Caco-2 (cell line): ENCODE measurements at places on chromosomes 6 and 20. TPM values are rescaled to one million over a fixed set of nuclear protein-coding genes. Genes with fewer than 3 reads are reported as not detected.
A peak's percentile ranks its signal among the peaks of the same experiment; 100 is the strongest.

GRCh38 chr6:166168616-166169548 lies 1.2 kb upstream of the TBXT start:
- DNase-seq, result no peak

- DNase-seq, result no peak
Observed at GRCh38 chr20:57991211-57991881, 237.1 kb downstream of the ANKRD60 start.

- no peak for DNase-seq
Observed at GRCh38 chr6:11766043-11766442, 12.6 kb downstream of the ADTRP start.

- DNase-seq, result no peak
Observed at GRCh38 chr6:125357515-125358256, 55.9 kb upstream of the HDDC2 start.

DNA sequence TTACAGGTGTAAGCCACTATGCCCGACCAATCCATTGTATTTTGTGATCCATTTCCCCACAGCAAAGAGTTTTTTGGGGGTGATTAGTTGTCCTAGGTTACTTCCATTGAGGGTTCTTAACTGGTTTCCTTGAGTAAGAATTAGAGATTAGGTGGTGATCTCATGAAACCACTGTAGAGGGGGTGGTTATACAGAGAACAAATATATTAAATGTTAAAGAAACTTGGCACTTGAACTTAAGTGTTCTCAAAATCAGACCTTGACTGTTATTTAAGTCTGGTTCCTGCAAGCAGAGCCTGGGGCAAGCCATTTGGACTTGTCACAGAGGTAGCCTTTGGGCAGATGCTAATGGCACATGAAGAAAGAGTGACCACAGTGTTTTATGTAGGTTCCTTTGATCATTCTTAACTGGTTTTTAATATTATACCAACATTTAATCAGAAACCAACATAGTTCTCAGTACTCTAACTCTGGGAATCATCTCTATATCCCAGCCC lies 288.5 kb downstream of the SOX4 start:
- DNase-seq, result no peak

DNA sequence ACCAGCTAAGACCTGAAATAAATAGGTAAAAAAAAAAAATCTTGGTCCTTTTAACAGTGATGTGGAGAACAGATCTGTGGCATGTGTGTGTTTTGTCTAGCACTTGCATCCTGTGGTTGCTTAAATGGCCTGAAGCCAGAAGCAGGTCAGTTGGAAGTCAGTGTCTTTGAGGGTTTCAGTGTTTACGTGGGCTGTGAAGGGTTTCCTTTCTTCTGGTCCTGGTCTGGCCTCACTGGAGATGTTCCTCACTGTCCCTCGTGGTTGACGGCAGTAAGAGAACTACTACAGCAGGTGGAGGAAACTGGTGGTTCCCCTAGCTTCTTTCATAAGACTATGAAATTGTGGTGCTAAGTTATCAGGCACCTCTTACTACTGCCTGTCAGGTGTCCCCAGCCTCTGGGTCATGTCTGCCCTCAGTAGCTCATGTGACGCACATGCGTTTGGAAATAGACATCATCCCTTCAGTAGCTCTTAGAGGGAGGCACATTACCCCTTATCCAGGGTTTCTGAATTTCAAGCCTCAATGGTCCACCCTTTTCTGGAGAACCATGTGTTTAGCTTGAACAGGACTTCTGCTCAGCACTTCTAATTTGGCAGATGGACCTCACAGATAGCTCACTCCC lies 59.4 kb upstream of the SCP2D1 start:
- no peak for DNase-seq

DNA sequence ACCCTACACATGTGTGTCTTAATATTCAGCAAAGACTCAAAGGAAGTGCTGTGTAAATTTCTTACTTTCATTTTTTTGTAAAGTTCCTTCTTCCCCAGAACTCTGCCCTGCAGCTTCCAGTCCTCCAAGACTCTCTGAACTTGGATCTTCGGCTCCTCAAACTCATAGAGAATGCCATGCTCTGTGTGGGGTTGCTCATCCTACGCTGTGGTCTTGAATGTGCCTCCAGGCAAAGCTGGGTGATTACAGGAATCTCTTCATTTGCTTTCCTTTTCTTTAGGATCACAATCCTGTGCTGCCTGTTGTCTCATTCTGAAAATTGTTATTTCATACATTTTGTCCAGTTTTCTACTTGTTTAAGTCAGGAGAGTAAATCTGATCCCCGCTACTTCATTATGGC lies 14.5 kb upstream of the CDC5L start:
- no peak for DNase-seq

DNA sequence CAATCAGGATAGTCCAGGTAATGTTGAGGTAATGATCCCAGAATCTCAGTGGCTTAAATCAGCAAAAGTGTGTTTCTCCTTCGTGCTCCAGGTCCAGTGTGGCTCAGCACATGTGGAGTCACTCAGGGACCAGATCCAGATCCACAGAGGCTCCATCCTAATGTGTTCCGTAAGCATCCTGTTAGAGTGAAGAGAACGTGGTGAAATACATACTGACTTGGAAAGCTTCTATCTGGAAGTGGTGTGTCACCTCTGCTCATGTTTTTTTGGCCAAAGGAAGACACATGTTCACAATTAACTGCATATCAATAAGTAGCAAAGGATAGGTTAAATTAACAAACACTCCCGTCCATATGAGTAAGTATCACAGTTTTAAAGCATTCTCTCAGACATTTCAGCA lies 26.8 kb upstream of the PREP start:
- no peak for DNase-seq

GRCh38 chr6:13766201-13766634 lies 48.1 kb downstream of the MCUR1 start:
- no peak for DNase-seq

DNA sequence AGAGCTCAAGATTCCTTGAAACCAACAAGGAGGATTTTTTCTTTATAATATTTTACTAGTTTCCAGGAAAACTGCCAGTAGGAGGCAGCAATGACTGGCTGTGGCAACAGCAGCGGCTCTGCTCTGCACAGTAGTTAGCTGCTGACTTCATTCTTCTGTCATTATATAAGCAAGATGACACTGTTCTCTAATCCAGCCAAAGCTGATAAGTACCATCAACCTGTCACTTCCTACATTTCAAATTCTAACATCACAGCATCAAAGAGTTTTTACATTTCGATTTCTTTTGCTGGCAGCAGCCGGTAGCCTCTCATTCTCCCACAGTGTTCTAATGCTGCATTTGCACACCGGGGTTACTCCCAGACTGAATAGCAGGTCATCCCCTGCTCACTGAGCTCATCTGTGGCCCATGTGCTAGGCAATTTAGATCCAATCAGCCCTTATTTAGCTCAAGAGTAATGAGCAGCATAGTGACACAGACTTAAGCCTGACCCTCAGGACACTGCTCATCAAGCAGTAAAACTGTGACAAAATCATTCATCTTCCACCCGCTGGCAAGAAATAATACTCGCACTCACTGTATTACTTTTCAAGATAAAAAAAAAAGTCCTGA lies 67.8 kb downstream of the MMS22L start:
- no peak for DNase-seq

GRCh38 chr6:144007478-144008119 lies 460 bp downstream of the PLAGL1 start:
- no peak for DNase-seq

GRCh38 chr20:10672624-10673127 lies 1.1 kb downstream of the JAG1 start:
- peak; percentile 58 for DNase-seq

DNA sequence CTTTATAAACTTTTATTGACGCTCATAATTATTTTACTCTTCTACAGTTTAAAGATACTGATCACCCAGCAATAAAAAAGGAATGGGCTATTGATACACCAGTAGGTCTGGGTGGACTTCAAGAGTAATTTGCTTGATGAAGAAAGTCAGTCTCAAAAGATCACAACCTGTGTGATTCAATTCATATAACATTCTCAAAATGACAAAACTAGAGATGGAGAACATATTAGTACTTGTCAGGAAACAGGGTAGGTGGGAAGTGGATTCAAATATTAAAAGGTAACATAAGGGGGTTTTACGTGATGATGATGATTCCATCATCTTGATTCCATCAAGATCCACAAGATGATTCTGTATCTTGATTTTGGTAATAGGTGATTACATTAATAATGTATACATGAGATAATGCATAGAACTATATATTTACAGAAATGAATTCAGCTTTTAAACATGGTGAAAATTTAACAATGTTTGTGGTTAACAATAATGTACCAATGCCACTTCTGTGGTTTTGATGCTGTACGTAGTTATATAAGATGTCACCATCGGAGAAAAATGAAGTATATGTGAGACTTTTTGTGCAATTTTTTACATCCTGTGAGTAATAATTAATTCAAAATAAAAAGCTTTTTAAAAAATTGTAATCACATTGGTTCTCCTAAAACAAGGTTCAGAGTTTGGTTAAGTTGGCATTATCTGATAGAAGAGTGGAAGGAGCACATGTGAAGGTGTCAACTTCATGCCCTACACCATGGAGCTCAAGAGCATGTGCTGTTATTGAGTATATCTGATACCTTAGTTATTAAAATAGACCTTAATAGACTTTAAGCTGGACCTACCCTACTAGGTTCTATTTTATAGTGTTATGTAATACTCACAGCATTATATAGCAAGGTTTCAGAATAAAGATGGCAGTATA lies 66.3 kb upstream of the DYNLRB1 start:
- no peak for DNase-seq

GRCh38 chr20:58640446-58640845 lies 10.6 kb upstream of the STX16 start:
- peak; percentile 34 for DNase-seq

DNA sequence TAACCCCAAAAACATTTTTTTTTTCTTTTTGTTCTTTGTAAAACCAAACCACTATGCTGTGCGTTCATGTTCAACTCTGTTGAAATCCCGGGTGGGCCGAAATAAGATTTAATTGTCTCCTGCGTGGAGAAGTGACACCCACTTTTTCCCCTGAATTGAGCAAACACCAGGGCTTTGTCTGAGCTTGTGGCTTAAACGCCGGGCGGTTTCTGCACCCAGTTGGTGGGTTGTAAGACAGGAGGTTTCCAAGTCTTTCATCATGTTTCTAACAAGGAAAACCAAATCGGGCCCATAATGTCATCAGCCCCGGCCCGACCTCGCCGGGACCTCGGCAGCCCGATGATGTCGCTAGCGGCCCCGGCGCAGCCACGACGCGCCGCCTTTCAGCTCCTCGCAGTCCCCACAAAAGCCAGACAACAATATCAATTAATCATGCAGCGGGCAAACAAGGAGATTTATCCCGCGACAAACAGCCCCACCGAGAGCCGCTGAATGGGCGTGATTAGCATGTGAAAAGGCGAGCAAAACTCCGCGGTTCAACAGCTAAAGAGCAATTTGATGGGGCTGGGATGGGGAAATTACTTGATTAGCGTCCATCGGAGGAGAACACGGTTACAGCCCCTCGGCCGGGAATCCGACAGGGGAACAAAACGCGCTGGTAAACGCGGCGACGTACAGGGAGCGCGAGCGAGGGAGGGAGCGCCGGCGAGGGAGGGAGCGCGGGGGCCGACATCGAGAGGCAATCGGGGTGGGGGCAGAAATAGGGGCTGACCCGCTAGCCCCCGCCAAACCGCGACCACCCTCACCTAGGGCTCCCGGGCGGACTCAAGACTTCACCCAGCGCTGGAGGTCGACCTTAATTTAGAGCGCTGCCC lies 5.3 kb downstream of the LINC00237 start:
- DNase-seq, result no peak

Gene MYT1
- total RNA-seq, result 0.25 and 0.65 TPM in 2 replicates

Gene SUMO4
- total RNA-seq, result 1.7 and 2.4 TPM in 2 replicates

Gene LINC00237
- 1.5 and 1.8 TPM in 2 replicates for total RNA-seq

Gene MRAP2
- total RNA-seq, result 1.4 and 1.8 TPM in 2 replicates
